Activated B cell treated with CpG ODN at 0.5 μM for 24 hours (primary cell): ENCODE measurements at places on chromosomes 11 and 22. TPM values are rescaled to one million over a fixed set of nuclear protein-coding genes. Genes with fewer than 3 reads are reported as not detected.

TBRG1 gene
- 43.7 and 54.6 TPM in 2 replicates for total RNA-seq

OSM gene
- total RNA-seq = 1.0 and 1.7 TPM in 2 replicates

DNA sequence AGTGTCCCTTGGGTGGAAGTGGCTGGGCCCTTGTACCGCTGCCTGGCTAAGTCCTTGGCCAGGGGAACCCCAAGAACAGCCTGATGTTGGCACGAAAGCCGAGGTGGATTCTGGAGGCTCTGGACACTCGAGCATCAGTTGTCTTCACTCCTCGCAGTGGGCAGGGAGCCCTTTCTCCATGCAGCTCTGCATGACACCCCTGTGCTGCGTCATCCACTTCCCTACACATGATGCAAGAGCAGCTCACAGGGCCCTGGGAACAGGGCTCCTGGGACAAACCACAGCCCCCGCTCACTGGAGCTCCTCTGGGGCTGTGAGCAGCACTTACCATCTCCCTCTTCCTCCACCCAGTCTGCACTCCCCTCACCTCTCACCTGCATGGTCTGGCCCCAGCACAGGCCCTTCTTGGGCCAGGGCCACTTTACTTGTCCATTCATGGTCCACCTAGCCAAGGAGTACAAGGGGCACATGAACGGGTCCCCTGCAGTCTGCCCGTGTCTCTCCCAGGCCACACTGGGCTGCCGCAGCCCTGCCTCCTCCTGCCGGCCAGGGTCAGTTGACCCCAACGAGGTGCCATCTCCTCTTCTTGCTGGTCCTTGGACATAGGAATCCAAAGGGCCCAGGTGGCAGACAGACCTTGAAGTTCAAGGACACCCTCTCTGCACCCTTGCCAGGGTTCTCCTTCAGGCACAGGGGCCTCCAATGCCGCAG is 66.5 kb downstream of the IGF2 start:
- DNase-seq = no peak

GRCh38 chr11:94910779-94911178 is 62.6 kb downstream of the CWC15 start:
- no peak for DNase-seq

GRCh38 chr11:110317516-110317932 is 21.1 kb upstream of the RDX start:
- no peak for DNase-seq

DNA sequence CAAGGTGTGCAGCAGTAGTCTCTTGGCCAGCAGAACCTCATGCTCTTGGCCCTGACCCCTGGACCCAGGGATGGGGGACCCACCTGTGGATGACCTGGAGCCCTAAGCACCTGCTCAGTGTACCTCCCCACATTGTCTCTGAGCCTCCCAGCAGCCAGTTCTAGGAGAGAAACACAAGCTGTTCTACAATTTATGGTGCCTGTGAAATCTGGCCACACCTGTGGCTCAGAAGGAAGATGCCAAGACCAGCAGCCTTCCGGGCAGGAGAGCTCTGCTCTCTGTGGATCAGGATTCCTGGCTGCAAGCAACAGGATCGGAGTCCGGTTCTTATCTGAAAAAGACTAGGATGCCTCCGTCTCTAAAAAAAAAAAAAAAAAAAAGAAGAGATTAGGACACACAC is 103.6 kb upstream of the ANO1 start:
- DNase-seq = no peak

GRCh38 chr22:45617948-45618347 is 53.7 kb upstream of the ATXN10 start:
- DNase-seq = no peak

GRCh38 chr11:44955015-44955738 is 4.5 kb upstream of the TP53I11 start:
- DNase-seq = no peak
